ENCODE measurements at places on chromosomes 6 and 20.

- DNase-seq, result peak; percentile 92
Measured at GRCh38 chr6:21589352-21590345, 3.9 kb upstream of the SOX4 start.

- DNase-seq, result no peak
Measured at GRCh38 chr6:3347247-3347646, 88.5 kb downstream of the PSMG4 start.

GRCh38 chr6:150617496-150618460 is 18.1 kb downstream of the PLEKHG1 start:
- DNase-seq, result no peak

DNA sequence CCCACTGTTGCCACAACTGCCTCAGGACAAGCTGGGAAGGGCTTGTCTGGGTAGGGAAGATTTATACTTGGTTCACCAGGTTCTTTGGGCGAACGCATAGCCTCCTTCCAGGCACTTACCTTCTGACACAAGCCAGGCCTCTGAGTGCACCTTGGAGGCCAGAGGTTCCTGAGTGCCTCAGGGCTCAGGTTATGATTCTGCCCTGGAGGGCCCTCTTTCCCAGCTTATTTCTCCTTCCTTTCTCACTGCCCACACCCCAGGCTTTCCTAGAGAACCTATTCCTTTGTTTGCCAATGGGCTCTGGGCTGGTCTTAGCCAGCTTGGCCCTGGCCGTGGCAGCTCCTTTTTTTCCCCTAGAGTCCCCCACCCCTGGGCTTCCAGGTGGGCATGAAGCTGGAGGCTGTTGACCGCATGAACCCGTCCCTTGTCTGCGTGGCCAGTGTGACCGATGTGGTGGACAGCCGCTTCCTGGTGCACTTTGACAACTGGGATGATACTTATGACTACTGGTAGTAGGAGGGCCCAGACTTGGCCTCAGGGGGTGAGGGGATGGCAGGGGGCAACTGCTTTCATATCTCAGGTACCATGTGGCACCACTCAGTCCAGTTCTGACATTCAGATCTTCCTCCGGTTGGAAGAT is 25.0 kb downstream of the L3MBTL1 start:
- peak; percentile 40 for DNase-seq

DNA sequence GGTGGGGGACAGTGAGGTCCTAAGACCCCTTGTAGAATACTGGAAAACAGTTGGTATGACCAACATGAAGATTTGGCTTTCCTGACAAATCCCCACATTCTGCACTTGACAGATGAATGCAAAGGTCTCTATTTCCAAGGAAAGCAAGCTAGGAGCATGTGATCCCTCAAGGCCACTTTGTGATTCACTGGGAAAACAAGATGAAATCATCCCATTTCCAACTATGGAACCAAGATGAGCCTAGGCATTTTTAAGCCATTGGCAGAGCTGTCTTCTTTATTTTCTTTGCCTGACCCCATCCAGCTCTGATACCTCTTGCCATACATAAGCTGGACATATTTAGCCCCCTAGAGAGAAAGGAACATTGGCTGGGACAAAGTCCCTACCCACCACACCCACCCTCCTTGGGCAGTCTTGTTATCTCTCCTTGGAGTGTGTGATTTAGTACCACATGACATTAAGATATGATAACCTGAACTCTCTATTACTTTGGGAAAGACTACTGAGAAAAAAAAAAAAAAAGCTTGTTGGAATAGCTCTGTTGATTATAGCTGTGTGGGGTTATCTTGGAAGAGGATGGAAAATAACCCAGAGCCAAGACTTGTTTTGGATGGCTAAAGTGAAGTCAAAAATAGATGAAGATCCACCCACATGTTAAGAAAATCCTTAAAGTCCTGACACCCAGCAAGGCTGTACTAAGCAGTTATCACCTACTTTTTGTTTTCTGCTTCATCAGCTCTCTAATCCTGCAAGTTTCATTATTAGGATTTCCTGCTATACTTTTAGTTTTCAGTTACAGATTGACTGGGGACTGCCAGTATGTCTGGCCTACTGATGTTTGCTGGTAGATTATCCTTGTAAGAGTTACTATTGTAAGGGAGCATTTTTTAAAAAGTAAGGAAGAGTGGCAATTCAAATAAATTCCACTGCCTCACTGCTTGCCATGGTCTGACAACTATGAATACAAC is 90.1 kb upstream of the PREP start:
- no peak for DNase-seq

Measured in activated CD8-positive, alpha-beta memory T cell treated with anti-CD3 and anti-CD28 coated beads, Interleukin-2, amount 50 U/mL, for 48 hours (primary cell).